ENCODE measurements at places on chromosomes 4 and X. TPM values are rescaled to one million over a fixed set of nuclear protein-coding genes. Genes with fewer than 3 reads are reported as not detected.

DNA sequence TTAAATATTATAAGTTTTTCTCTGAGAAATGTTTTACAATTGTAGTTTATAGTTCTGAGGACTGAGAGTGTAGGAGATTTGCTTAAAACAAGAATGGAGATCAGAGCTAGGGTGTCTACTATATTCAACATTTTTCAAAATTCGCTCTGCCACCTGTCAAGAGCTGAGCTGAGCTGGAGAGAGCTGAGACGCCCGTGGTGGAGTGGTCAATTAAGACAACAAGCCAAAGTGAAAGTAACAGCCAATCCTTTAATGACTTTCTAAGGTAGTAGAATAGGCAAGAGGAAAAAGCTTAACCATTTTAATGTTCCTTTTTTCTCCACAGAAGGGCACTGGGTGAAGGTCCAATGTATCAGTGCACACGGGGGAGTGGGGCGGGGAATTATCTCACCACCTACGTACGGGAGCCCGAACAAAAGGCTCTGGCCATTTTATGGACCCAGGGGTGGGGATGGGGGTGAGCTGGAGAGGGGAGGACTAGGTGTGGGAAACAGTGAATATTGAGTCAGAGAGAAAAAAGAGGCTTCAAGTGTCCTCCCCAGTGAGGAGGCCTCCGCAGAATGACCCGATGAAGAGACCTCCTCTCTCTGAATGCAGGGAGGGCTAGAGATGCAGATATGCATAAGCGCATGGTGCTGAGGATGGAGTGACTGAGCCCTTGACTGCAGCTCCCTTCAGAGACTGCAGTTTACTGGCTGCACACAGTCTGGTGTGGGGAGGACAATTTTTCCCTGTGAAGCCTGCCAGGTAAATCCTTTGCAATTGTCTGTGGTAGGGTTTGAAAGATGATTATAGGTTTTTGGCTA lies 60.8 kb downstream of the SPCS3 start:
- DNase-seq, result no peak

DNA sequence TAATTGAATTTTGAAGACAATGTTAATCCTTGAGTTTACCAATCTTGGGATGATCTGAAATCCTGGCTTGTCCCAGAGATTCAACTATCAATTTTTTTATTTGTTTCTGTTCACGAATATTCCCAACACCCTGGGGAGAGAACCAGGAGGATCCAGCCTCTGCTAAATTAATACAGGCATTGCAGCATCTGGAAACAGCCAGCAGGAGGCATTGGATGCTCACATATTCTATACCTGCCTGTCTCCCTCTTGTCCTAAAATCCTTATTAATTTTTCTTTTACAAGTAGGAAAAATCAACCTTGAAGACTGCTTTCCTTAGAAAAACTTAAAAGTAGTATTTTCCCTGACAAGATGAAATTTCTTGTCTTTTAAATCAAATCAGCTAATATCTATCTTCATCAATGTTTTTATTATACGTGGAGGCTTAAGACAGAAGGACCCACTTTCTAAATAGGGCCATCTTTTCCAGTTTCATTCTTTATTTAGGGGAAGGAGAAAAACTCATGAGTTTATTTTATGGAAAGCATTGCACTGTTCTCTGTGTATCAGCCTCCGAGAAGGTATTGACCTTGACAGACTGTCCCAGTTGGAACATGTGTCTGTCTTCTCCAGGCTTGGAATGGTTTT lies 102.4 kb downstream of the CLNK start:
- DNase-seq, result peak; percentile 43

GRCh38 chr4:183905081-183905592 lies at the start of gene STOX2:
Gene STOX2 (plus strand): TSS chr4:183905307. CDS start chr4:183906791, 1,484 bp downstream.
- DNase-seq, result peak; percentile 91

GRCh38 chrX:73563738-73564068 lies 706 bp downstream of the CHIC1 start:
- no peak for DNase-seq

DNA sequence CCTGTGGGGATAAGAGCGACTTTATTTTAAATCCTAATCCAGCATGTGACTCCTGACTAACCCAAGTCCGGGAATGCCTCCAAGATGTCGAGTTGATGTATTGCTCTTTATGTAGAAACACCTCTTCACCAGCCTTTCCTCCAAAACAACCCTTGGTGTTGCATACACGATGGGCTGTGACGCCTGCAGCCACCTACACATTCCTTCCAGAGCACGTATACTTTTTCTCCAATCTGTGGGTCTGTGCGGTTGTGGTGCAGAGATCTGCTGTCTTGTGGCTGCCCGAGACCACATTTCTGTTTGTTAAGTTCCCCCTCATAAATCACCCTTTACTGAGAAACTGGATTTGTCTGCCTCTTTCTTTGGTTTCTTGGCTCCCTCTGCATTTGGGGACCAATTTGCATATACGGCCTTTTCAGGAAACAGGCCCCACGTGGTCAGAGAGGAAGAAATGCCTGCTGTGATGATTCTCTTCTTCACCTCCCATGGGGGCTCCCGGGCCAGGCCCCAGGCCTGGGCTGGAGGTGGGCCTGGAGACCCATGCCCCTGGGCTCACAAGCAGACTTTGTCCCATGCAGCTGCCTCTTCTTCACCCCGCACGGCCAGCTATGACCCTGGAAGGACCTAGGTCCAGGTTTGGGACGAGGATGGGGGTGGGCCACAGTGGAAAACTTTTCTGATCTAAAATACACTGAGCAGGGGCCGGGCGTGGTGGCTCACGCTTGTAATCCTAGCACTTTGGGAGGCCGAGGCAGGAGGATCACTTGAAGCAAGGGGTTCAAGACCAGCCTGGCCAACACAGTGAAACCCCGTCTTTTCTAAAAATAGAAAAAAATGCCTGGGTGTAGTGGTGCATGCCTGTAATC lies 21.4 kb upstream of the AFAP1 start:
- DNase-seq, result peak; percentile 62

WWC2 gene
- total RNA-seq, result 24.4 TPM

GTPBP6 gene
- total RNA-seq, result 32.4 TPM

UGT2B10 gene
- total RNA-seq, result not detected

IL2RG gene
- total RNA-seq, result 0.52 TPM

TXK gene
- total RNA-seq, result 1.3 TPM

CCDC149 gene
- total RNA-seq, result 9.6 TPM

Measured in body of pancreas (tissue), 4 donors.